ENCODE measurements at places on chromosomes 7 and 10.

GRCh38 chr10:92829042-92829785 lies 19.1 kb upstream of the EXOC6 start:
- DNase-seq: no peak

- DNase-seq: no peak
These were observed 16.4 kb upstream of the ABCA13 start for GRCh38 chr7:48154792-48155413.

DNA sequence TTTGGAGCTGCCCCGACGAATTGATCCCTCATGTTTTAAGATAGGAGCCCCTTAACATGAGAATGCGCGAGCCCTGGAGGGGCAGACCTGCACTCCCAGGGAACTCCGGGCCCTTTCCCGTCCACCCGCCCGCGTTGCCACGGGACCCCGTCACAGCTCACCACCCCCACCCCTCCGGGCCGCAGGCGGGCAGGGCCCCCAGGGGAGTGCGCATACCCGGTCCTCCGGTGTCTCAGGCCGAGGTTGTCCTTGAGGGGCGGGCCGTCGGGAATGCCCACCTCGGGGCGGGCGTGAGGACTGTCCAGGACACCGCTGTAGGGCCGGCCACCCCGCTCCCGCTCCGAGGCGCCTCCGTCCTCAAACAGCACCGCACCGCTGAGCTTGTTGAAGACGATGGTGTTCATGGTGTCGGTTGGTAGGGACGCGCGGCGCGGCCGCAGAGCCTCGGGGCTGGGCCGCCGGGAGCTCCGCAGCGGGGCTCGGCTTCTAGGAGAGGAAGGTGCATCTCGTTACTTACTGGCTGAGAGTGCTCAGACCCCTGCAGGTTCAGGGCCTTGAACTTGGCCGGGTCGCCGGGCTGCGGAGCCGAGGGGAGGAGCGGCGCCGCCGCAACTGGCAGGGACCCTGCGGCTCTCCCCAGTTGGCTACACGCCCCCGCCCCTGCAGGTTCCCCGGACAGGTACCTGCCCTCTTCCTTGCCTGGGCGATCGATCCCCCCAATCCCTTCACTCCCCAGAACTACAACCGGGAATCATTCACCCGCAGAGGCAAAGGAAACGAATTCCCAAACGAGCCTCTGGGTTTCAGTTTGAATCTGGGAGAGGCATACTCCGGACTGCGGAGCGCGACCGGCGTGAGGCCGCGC lies 2.4 kb downstream of the MKX start:
- peak; percentile 79 for DNase-seq

DNA sequence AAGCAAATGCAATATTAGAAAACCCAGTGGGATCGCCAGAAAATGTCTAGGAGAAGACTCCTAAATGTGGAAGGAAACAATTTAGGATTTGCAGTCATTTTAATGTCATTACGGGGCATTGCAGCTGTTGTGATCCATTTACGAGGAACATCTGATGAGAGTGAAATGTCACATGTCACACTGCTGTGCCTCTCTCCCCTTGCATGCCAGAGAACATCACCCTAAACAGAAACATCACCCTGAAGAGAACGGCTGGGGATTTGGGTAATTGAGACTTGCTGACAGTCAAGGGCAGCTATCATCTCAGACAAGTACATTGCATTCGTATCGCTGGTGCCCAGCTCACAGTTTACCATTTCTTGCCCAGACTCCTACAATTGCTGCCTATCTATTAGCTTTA lies 785.7 kb upstream of the POM121L12 start:
- no peak for DNase-seq

GRCh38 chr7:38938589-38938988 lies 29.6 kb upstream of the VPS41 start:
- DNase-seq: no peak

DNA sequence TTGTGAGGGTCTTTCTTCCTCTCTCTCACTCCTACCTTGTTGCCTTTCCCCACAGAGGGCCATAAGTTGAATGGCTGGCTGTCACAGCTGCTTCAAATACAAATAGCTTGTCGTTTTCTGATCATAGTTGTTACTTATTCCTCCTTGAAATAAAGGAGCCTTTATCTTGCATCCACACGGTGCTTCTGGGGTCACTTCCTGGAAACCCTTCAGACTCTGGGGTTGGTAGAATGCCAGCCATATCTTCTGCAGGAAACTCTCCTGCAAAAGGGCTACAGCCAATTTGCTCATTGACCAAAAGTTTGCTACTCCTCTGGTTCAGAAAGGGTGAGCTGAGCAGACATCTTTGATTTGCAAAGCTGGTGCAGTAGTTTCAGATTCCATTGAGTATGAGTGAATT lies 70.4 kb downstream of the FAM185A start:
- DNase-seq: no peak

DNA sequence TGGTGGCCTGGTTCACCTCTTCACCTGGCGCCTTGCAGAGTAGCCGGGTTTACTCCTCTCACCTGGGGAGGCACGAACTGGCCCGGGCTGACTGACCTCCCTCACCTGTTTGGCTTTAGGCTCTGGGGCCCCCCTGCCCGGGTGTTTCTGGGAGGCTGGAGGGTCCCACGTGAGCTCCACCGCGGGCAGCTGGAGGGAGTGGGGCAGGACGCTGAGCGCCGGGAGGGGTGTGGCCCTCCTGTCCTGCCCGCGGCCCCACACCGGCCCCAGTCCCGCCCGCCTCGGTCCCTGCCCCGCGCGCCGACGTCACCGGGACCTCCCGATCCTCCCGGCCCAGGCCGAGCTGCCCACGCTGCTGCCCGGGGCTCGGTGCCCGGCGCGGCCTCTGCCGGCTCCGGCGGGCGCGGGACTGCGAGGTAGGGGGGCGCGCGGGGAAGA lies at the start of gene AMZ1:
TSS of gene AMZ1 (plus strand) at position 322 of the 438 bp plus-strand sequence. CDS start 12,250 bp downstream, outside the sequence.
- DNase-seq: peak; percentile 71

DNA sequence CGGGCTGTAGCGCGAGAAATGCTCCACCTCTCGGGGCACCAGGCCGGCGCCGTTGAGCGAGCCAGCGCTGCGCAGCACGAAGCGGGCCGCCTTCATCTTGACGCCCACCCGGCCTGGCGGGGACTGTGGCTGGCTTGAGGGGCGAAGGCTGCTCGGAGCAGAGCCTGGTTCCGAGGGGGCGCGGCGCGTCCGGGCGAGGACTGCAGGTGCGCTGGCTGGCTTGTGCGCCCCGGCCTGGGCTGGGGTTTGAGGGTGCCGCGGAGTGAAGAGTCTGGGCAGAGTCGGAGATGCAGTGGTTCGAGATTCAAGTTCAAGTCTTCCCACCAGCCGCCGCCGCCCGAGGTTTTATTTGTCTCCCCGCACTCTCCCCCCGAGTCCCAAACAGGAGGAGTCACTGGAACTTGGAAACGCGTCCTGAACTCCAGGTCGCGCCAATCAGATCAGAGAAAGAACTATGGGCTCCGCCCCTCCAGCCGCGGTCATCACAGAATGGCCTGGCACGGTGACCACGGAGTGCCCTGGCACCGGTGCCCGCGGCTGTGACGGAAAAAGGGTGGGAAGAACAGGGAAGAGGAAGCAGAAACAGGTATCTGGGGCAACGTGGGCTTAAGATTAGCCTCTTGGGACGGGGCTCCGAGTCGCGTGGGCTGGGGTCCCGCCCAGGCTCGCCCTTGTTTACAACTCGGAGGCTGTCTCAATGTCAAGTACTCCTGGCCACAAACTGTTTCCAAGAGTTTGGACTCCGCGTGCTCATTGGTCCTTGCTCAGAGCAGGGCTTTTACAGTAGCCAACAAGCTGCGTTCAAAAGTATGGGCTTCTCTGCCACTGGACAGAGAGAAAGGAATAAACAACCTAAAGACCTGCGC lies at the start of gene PDK4:
TSS of gene PDK4 (minus strand) at position 319 of the 866 bp plus-strand sequence. CDS start at position 96, 223 bp downstream.
- peak; percentile 91 for DNase-seq

DNA sequence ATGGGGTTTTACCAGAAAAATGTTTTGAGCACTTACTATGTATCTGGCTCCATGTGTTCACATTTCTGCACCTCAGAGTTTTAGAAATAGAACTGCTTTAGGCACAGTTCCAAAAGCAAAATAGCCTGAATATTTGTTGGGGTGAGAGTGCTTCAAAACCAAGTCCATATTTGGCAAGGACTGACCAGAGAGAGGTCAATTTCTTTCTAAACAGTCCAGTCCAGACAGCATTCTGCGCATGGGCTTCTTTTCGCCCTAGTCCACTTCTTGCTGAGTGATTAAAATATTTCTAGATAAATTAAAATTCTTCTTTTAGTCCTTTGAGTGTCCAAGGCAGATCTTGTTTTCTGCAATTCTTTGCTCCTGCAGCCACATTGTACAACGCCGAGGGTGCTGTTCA lies 427.0 kb downstream of the PHTF2 start:
- no peak for DNase-seq

DNA sequence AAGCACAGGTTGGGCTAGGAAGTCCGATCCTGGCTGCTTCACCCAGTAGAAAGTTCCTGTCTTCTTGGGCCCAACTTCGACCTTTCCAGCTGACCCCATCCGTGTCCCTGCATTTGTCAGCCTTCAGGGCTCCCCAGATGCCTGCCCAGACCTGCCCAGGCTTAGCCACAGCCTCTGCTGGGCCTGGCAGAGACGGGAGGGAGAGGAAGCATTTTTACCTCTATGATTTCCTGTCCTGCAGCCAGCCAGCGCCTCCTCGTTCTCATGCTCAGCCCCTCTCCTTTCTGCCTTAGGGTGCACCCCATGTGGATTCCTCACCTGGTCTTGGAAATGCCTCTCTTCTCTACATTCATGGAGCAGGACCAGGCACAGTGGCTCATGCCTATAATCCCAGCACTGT lies 3.7 kb downstream of the METTL27 start:
- no peak for DNase-seq

- DNase-seq: peak; percentile 86
These were observed 9.2 kb downstream of the BNIP3 start for GRCh38 chr10:131972474-131973071.

- no peak for DNase-seq
These were observed 127.7 kb downstream of the CDK14 start for GRCh38 chr7:90723866-90724265.

- DNase-seq: no peak
These were observed 4.2 kb upstream of the LIPA start for GRCh38 chr10:89255793-89256192.

GRCh38 chr10:5685764-5686240 lies 1.2 kb downstream of the TASOR2 start:
- no peak for DNase-seq

GRCh38 chr10:65194126-65194525 lies 1672.9 kb downstream of the REEP3 start:
- no peak for DNase-seq

GRCh38 chr7:31122649-31123058 lies 70.5 kb downstream of the ADCYAP1R1 start:
- DNase-seq: no peak

GRCh38 chr10:22899775-22900174 lies 28.1 kb upstream of the ARMC3 start:
- no peak for DNase-seq

DNA sequence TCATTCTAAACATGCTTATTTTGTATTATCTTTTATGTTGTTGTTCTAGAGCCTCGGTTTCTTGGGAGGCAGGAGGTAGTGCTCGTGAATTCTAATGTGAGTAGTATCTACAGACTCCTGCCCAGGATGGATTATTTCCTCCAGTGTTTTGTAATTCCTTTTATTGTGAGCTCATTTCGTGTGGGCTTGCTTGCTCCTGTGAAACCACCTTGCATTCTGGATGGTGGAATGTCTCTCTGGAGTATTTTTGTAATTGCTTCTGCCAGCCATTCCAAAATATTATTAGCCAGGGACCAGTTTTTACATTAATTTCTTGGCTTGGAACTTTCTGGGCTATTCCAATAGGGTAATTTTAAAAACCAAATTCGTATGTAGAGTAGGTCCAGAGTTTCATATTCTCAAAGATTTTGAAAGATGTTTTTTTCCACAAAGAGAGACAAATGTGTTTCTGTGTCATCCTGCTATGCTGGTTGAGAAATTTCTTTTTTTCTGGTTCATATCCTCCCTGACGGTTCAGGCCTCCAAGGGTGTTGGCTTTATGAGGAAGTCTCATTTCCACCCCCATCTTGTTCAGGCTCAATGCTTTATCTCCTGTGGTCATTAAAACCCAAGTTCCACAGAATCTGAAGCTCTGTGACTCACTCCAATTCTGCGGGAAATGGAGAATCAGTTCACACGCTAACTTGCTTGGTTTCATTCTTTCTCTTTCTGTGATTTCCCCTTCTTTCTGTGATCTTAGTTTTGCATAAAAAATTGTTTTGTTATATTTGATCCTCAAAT lies 41.7 kb upstream of the CALD1 start:
- DNase-seq: no peak

DNA sequence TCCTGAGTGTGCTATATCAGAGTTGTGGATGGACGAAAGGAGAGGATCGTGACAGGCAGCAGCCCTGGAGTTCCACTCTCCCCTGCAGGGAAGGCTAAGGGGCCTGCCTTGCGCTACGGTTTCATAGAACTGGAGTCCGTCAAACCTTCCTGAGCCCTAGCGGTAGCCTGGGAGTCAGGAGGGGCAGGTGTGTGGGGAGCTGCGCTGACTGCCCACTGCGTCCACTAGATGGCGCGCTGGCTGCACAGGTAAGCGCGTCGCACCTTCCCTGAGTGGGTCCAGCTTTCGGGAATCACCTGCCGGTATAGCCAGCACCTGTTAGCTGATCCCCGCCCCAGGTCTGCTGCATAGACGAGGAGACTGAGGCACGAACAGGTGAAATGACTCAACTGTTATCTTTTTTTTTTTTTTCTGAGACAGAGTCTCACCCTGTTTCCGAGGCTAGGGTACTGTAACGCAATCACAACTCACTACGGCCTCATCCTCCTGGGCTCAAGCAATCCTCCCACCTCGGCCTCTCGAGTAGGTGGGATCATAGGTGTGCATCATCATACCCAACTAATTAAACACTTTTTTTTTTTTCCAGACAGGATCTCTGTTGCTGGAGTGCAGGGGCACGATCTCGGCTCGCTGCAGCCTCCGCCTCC lies 20.2 kb upstream of the BAIAP2L1 start:
- DNase-seq: peak; percentile 86

GRCh38 chr10:97553575-97554031 lies 19.0 kb upstream of the ANKRD2 start:
- peak; percentile 89 for DNase-seq

DNA sequence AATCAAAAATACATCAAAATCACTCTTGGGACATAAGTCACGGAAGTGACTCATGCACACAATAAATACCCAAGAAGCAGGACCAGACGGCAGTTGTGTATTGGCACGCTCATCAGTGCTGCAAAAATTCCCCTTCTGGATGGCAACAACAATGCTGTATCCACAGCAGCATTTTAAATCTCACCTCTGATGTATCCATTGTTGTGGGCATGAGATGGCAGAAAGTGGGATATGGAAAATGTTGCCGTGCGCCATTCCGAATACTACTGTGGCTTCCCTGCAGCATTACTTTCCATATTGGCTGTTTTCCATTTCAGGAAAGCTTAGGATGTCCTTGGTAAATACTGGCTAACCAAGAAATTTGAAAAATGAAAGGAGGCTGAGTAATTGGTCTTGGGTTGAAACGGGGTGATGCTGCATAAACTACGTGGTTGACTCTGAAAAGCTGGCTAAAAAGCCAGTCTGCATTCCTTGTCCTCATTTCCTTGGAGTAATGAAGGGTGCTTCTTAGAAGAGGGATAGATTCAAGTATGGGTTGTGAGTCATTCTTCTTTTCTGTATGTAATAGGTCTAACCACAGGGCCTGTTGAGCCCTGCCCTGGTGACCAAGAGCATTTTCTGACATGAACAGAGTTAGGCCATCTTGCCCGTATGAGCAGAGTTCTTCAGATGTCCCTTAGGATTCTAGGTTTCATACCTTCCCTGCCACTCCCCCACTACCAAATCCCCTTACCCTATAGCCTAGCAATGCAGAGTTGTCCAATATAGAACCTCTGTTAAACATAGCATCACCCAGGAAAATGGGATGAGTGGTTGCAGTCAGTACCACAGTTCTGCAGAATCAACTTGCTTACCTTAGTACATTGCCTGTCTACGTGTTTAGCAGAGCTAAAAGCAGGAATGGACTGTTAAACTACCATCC lies 36.3 kb upstream of the TOMM7 start:
- DNase-seq: no peak

All from spleen (tissue), 13 donors.